ENCODE measurements at places on chromosomes 13 and 19. TPM values are rescaled to one million over a fixed set of nuclear protein-coding genes. Genes with fewer than 3 reads are reported as not detected.

GRCh38 chr19:19098703-19099632, 35.2 kb downstream of the SLC25A42 start:
- H3K4me1 ChIP-seq, result no peaks in the 10 kb centered on the region
- no peaks in the 10 kb centered on the region for H3K27me3 ChIP-seq
- H3K4me3 ChIP-seq, result no peak overlapping the region
- H3K27ac ChIP-seq, result no peak overlapping the region

DNA sequence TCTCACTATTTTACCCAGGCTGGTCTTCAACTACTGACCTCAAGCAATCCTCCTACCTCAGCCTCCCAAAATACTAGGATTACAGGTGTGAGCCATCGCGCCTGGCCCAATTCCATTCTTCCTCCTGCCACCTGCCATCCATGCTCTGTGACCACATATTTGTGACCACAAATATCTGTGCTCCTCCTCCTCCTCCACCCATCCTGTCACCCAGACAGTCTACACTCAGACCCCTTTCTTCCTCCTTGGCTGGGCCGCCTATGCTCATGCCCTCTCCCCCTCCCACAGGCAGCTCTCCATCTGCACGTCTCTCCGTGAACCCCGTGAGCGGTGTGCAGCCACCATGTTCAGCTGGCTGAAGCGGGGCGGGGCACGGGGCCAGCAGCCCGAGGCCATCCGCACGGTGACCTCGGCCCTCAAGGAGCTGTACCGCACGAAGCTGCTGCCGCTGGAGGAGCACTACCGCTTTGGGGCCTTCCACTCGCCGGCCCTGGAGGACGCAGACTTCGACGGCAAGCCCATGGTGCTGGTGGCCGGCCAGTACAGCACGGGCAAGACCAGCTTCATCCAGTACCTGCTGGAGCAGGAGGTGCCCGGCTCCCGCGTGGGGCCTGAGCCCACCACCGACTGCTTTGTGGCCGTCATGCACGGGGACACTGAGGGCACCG, 3.2 kb downstream of the EHD2 start:
- H3K27me3 ChIP-seq, result no peaks in the 10 kb centered on the region
- peak overlapping the region; percentile 100 for H3K4me3 ChIP-seq
- H3K27ac ChIP-seq, result peak overlapping the region; percentile 74

DNA sequence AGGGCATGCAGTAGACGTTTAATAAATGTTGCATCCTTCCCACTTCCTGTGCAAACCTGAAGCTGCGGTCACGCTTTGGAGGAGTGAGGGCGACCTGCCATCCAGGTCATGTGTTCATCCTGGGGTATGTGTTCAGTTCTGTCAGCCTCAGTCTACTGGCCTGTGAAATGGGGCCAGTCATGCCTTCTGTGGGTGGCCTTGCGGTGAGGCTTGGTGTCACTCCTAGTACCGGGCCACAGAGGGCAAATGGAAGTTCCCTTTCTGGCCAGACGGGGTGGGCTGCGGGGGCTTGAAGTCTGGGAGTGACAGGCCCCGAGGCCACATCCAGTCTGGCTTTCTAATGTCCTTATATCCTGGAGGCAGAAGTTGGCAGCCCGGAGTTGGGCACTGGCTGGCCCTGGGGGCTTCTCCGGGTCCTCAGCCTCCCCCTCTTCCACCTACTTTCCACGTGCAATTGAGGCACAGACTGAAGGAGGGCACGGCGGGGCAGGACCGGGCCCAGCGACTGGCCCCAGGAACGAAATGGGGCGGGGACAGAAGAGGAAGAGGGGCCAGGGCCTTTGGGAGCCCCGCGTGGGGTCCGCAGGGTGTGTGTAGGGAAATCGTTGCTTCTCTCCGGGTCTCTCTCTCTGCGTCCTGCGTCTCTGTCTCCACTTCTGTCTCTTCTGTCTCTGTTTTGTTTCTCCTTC, 11.1 kb downstream of the PDE4A start:
- peak overlapping the region; percentile 80 for H3K4me3 ChIP-seq
- H3K36me3 ChIP-seq, result no peaks in the 10 kb centered on the region
- peak overlapping the region; percentile 86 for H3K27ac ChIP-seq
- H3K4me1 ChIP-seq, result peaks cover 11% of the 10 kb centered on the region
- no peak for DNase-seq

Gene ANGPTL8
- not detected for total RNA-seq
